ENCODE measurements at places on chromosomes 1 and 21. TPM values are rescaled to one million over a fixed set of nuclear protein-coding genes. Genes with fewer than 3 reads are reported as not detected.

The CDCA8 gene
- 27.9 TPM for total RNA-seq

The PGLYRP3 gene
- total RNA-seq = not detected

The DNAJC28 gene
- 1.1 TPM for total RNA-seq

The RBM11 gene
- 0.12 TPM for total RNA-seq

The PGD gene
- 163 TPM for total RNA-seq

The LMX1A gene
- total RNA-seq = not detected

The ALX3 gene
- total RNA-seq = not detected

The SDC3 gene
- 7.7 TPM for total RNA-seq

The CD53 gene
- total RNA-seq = not detected

The RORC gene
- not detected for total RNA-seq

The XCL2 gene
- not detected for total RNA-seq

The IL23R gene
- total RNA-seq = not detected

The LORICRIN gene
- not detected for total RNA-seq

The GUCA2B gene
- total RNA-seq = not detected

The SH3D21 gene
- total RNA-seq = 6.2 TPM

The MPL gene
- total RNA-seq = not detected

The AHCTF1 gene
- 41.6 TPM for total RNA-seq

The VHLL gene
- not detected for total RNA-seq

The NRIP1 gene
- total RNA-seq = 42.0 TPM

All from uterine smooth muscle cell (primary cell).